HT1080 (cell line): ENCODE measurements at places on chromosomes 3 and 15. TPM values are rescaled to one million over a fixed set of nuclear protein-coding genes. Genes with fewer than 3 reads are reported as not detected.

The KY gene
- not detected in 2 replicates for total RNA-seq

The TEX264 gene
- 76.6 and 84.8 TPM in 2 replicates for total RNA-seq

The TMC3 gene
- total RNA-seq, result not detected in 2 replicates

The ANKRD63 gene
- total RNA-seq, result not detected in 2 replicates

The AGBL1 gene
- total RNA-seq, result 0.03 TPM in 1 of 2 replicates, not detected in the other

The ZDHHC19 gene
- not detected in 2 replicates for total RNA-seq

The SLC28A1 gene
- total RNA-seq, result not detected in 2 replicates

The CCNB2 gene
- total RNA-seq, result 92.3 and 116 TPM in 2 replicates

The ST6GAL1 gene
- total RNA-seq, result 6.1 and 6.8 TPM in 2 replicates

The PLD1 gene
- total RNA-seq, result 6.2 and 7.5 TPM in 2 replicates

The GPR156 gene
- 0.11 and 0.40 TPM in 2 replicates for total RNA-seq

The CCDC50 gene
- total RNA-seq, result 119 and 131 TPM in 2 replicates

The SLITRK3 gene
- total RNA-seq, result 0.03 TPM in 1 of 2 replicates, not detected in the other

The ITIH1 gene
- not detected in 2 replicates for total RNA-seq

DNA sequence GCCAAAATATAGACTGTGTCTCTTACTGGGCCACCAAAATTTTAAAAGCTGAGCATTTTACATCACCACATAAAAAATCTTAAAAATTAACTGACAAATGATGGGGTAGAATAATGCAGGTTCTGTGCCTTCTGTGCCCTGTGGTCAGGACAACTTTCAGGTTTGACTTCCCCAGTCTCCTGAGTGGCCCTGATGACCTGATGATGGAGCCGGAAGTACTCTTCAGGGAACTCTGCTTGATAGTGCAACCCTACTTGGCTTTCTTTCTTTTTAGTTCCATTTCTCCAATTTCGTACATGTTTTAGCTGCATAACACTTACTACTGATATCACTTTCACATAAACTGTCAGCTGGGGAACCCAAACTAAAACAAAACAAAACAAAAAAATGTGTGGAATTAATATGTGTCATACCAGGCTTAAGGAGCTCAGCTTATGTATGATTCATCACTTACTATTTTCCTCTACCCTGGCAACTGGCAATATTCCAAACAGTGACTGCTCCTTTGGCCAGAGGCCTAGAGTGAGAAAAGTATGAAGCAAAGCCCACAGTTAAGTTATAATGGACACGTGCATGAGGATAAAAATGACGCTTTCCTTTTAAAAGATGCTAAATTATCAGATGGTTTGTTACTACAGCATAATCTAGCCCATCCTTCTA, 194.3 kb downstream of the BCHE start:
- DNase-seq, result peak; percentile 99

DNA sequence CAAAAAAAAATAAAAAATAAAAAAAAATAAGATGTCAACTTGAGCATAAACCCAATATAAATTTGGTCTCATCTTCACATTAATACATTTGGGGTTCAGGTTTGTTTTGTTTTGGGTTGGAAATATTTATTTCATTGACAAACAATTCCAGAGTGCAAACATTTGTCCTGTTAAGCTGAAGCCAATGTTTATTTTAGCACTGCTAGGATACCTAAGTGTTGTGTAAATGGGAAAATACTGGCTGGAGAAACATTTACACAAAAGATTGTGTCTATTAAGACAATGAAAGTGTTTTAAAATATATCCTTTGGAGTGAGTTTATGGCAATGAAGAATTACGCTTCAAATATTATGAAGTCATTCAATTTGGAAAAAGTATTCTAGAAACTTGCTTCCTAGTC, 91.1 kb downstream of the MEIS2 start:
- DNase-seq, result no peak

- no peak for DNase-seq
These were observed 624.5 kb upstream of the SGO1 start for GRCh38 chr3:20810555-20810954.

- DNase-seq, result no peak
These were observed 137.9 kb downstream of the CBLB start for GRCh38 chr3:105730801-105731354.

DNA sequence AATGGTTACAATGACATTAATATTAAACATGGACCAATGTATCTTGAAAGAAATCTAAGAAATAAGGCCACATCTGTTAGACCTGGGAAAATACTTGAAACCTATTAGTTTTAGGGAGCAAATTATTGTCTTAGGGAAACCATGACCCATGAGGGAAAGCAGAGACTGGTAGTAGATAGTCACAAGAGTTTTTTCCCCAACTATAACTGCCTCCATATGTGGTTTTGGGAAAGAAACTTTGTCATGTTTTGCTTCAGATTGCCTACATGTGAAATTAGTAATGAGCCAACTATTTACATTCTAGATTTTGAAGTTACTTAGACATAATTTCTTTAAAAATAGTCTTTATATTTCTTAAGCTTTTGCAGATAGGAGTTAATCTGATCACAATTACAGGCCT, 474.9 kb downstream of the ROBO2 start:
- no peak for DNase-seq

GRCh38 chr15:72155003-72155621, 36.9 kb downstream of the SENP8 start:
- DNase-seq, result peak; percentile 33

GRCh38 chr3:71232175-71232679, 351.3 kb downstream of the FOXP1 start:
- DNase-seq, result no peak

- peak; percentile 87 for DNase-seq
These were observed at the start of gene MBNL1 for GRCh38 chr3:152268555-152269055. TSS of gene MBNL1 (plus strand) at chr3:152268929. CDS start at chr3:152300194, 31,265 bp downstream.

- DNase-seq, result peak; percentile 97
These were observed 25.4 kb upstream of the SRP14 start for GRCh38 chr15:40064231-40064894.

DNA sequence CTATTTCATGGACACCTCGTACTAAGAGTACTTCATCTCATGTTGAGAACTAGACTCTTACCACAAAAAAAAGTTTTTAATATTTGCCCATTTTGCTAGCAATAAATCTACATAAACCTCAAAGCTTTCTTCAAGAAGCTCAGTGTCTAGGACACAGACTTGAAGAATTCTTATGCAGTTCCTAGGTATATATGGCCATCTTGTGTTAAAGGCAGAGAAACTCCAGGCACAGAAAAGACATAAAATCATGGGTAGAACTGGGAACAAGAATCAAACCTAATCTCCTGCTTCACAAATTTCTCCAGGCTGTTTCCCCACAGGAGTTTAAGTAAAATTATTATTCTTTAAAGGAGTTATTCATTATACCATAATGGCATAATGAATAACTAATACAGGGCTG, 4.4 kb downstream of the MBD4 start:
- no peak for DNase-seq

- DNase-seq, result no peak
These were observed 230.8 kb upstream of the MCTP2 start for GRCh38 chr15:94000606-94001005.

DNA sequence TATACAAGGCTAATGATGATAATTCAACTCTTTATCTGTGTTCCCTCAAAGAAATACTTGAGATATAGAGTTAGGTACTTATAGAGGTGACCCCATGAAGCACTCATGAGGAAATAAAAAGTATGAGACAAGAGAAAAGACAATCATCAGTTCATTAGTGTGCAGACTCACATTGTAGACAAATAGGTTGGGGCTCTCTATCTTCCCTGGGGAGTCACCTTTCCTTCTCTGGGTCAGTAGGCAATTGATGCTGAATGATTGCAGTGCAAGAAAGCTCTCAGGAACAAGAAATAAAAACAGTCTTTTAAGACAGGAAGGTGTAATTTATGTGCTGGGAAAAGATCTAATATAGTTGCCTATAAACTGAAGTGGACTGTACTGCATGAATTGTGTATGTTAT, 1357.6 kb upstream of the EPHA6 start:
- no peak for DNase-seq

GRCh38 chr3:158617982-158618875, 26.1 kb upstream of the GFM1 start:
- no peak for DNase-seq

- DNase-seq, result no peak
These were observed 123.7 kb downstream of the ASB7 start for GRCh38 chr15:100726070-100726420.

GRCh38 chr3:12629560-12629959, 34.4 kb downstream of the RAF1 start:
- DNase-seq, result peak; percentile 4

- DNase-seq, result no peak
These were observed 334.7 kb downstream of the NLGN1 start for GRCh38 chr3:173732237-173732636.

DNA sequence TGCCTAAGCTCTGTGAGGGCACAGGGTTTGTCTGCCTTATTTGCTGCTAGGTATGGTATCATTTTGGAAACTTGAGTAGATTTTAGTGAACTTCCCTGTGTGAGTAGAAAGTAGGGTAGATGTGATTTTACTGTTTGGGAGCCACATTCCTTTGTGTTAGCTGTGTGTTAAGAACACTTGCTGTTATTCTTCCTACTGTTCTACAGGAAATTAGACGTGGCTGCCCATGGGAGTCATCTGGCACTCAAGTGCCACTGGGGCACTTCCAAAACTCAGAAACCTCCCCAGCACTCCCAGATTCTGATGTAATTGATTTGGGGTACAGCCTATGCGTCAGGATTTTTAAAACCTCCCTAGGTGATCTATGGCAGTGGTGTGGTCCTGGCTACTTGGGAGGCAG, 369.9 kb upstream of the C2CD4B start:
- DNase-seq, result no peak

DNA sequence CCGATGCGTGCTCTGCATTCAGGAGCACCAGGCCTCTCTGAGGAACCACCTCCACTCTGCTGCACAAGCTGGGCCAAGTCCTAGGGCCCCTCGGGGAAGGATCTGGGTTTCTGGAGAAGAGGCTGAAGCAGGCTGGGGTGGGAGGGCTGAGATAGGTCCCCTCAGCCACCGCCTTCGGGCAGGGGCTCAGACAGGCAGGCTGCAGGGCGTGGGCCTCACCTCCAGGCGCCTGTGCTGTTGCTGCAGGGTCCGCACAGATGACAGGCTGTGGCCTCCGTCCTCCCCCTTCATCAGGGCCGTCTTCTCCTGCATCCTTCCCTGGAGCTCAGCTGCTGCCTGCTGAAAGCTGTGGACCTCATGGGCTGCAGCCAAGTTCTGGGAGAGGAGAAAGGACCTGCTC, 15.2 kb downstream of the PLA2G4B start:
- DNase-seq, result no peak

GRCh38 chr3:59268170-59268569, 218.3 kb upstream of the CFAP20DC start:
- no peak for DNase-seq

- DNase-seq, result no peak
These were observed 49.9 kb downstream of the SLC25A26 start for GRCh38 chr3:66270701-66271100.

DNA sequence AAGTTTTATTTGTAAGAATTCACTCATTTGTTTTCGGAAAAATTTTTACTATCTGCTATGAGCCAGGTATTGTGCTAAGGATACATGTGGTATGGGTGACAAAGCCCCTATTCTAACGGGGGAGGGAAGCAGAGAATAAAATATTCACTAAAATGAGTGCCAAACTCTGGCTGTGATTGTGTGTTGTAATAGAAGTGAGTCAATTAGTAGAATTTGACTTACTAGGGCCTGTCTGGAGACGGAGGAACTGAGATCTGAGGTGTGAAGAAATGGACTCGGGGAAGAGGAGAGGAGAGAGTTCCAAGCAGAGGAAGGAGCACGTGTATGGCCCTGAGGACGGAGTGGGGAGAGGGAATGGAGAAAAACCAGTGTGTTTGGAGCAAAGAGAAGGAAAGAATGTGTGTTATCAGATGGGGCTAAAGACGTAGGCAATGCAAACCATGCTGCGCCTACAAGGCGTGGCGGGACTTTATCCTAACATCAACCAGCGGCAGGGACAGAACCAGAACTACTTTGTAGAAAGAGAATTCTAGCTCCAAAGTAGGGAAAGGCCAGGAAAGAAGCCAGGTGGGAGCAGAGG, 89.1 kb downstream of the OSBPL10 start:
- DNase-seq, result no peak

- DNase-seq, result no peak
These were observed 1.8 kb downstream of the CADPS start for GRCh38 chr3:62873451-62873760.

GRCh38 chr3:108546247-108546646, 35.9 kb upstream of the MYH15 start:
- no peak for DNase-seq

GRCh38 chr3:140883428-140884040, 58.1 kb upstream of the SLC25A36 start:
- DNase-seq, result peak; percentile 64

GRCh38 chr15:52488830-52489229, 39.9 kb downstream of the MYO5A start:
- no peak for DNase-seq

- DNase-seq, result no peak
These were observed 11.3 kb downstream of the MITF start for GRCh38 chr3:69750549-69750948.

GRCh38 chr3:41370307-41370706, 171.0 kb downstream of the CTNNB1 start:
- DNase-seq, result no peak

DNA sequence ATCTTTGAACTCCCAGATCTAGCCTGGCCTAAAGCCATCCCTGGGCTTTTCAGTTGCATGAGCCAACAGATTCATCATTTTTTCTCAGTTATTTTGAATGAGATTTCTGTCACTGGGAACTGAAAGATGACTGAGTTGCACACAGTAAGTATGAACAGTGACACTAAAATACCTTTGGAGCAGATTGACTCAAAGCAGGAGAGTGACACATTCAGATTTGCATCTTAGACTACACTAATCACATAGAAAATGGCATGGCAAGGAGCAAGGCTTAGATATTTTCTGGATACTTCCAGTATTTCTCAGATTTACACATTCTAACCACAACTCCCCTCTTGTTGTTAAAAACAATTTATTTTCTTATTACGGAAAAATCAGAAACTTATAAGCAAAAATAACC, 32.8 kb downstream of the SEC62 start:
- DNase-seq, result no peak

DNA sequence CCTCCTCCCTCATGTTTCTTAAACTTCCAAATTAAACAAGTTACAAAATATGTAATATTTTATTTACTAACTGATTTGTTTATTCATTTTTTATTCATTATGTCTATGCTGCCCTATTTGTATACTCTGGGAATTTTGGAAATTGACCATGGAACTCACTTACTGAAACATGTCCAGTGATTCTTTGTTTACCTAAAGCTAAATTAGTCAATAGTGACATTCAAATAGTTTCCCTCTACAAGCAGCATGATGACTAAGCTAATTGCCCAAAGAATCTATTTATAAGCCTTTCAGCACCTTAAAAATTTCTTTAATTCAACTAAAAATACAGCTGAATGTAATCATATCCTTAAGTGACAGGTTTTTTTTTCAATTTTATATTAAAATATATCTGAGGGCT, 437.7 kb downstream of the SI start:
- no peak for DNase-seq

DNA sequence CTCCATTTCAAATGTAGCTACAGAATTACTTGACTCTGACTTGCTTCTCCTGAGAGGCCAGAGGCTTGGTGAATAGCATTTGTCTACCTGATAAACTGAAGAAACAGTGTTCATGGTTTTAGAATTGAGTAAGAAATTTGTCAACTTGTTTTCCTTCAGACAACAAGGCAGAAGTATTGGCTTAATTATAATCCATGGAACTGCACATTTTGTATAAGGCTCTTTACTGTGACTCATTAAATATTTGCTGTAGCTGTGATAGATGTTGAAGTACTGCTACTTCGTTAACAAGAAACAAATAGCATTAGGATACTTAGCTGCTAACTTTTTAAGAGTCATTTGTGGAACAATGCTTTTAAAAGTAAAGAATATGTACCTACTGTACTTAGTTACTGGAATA, 4.6 kb downstream of the UNC13C start:
- DNase-seq, result no peak

- peak; percentile 31 for DNase-seq
These were observed 8.3 kb downstream of the ANXA2 start for GRCh38 chr15:60389261-60390077.
